ENCODE measurements at places on chromosomes 13 and 19.

DNA sequence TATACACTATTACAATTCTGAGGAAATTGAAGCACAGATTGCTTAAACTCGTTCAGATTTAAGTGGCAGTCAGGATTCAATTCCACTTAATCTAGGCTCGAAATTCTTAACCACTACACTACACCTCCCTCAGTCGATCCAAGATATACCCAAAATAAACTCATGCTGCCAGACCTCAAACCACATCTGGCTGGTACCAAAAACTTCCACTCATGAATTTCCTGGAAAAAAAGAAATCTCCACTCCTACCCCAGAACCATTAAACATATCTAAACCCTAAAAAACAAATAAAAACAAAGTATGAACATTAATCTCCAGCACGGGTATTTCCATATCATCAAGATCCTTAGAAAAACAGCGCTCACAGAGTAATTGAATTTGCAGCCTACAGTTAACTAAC lies 1.1 kb downstream of the ZFP30 start:
- no peak for DNase-seq

GRCh38 chr19:13841086-13841961 lies 35.6 kb upstream of the NANOS3 start:
- DNase-seq, result peak; percentile 60

GRCh38 chr13:49183672-49184325 lies 36.3 kb upstream of the MLNR start:
- DNase-seq, result no peak

- DNase-seq, result no peak
Measured at GRCh38 chr13:87667686-87668085, 3.5 kb upstream of the SLITRK5 start.

- DNase-seq, result no peak
Measured at GRCh38 chr13:95833719-95834118, 156.8 kb downstream of the DNAJC3 start.

- DNase-seq, result no peak
Measured at GRCh38 chr13:68124437-68125086, 894.4 kb upstream of the PCDH9 start.

- DNase-seq, result peak; percentile 10
Measured at GRCh38 chr13:48827709-48828108, 148.0 kb upstream of the FNDC3A start.

GRCh38 chr13:60869225-60869624 lies 472.2 kb downstream of the TDRD3 start:
- DNase-seq, result no peak

DNA sequence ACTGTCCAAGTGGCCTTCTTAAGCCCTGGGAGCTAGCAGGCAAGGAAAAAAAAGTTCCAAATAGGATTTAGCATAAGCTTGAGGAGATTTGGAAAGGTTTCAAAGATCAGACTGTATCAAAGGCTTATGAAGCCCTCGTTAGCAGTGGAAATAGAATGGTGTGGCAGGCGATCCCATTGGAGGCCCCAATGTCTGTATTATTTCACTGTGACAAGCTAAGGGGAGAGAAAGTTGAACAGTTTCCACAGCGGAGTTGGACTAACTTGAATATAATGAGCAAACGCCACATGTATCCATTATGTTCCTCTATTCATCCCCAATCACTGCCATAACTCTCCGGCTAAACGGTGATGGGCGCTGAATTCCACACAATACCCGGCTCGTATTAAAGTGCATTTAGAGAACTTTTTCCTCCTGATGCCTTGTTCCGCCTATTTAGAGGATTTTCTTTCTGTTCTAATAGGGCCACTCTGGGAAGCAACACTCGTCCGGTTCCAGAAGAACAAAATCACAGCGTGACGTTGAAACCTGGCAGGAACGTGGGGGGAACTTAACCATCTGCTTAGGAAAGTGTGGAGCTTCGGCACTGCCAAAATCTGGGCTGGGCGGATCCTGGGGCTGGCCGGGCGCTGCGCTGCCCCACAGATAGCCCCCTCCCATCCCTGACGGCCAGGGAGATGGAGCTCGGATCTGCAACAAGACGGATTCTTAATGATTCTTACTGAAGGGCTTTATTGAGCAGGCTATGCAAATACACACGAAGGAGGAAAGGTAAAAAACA lies 1.0 kb upstream of the PCDH8 start:
- no peak for DNase-seq

GRCh38 chr13:80224468-80224867 lies 116.5 kb downstream of the SPRY2 start:
- no peak for DNase-seq

DNA sequence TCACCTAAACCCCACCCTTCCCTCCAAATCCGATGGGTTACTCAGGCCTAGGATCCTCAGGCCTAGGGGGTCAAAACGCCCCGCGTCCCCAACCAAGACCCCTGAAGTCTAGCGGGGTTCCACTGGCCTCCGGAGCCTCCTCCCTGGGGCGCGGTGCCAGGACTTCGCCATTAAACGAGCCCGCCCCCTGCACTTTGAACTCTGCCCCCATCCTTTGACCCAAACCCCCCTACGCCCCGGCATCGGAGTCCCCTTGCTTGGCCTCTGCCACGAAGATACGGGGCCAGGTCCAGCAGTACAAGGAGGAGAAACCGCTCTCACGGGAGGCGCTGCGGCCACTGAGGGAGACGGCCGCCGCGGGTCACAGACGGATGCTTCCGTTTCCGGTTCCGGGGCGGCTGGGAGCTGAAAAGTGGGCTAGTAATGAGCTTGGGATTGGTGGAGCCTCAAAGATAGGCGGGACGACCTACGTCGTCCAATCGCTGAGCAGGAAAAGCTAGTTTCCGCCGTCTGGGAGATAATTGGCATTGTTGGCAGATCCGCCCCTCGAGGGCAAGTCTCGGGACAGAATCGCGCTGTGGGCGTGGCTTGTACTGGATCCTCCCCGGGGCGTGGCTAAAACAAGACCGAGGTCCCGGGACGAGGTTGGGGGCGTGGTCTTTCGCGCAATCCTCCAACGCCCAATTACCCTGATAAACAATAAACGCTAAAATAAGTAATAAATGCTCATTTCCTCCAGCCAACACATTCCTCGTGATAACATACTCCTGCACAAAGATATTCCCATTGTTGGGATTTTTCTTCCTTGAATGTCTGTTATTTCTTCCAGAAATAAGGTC lies 5.7 kb upstream of the ZNF77 start:
- DNase-seq, result peak; percentile 100
